ENCODE measurements at places on chromosomes 4 and X.

DNA sequence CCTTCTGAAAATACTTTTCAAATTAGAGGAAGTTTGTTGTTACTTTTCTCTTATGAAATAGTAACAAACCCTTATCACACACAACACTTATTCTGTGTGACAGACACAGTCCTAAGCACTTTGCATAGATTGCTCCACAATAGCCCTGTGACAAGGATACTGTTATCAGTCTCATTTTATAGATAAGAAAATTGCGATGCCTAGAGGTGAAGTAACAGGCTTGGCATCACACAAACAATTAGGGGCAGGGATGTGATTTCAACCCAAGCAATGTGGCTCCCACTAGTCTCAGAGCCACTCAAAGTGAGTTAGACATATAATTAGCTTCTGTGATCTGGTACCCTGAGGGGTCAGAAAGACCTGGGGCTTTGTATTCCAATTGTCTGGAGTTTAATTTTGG is 339.9 kb downstream of the FBXO8 start:
- no peak for DNase-seq

GRCh38 chr4:88143504-88143903 is 14.9 kb downstream of the ABCG2 start:
- DNase-seq = no peak

- DNase-seq = no peak
Measured at GRCh38 chrX:35380808-35381700, 417.1 kb upstream of the MAGEB16 start.

DNA sequence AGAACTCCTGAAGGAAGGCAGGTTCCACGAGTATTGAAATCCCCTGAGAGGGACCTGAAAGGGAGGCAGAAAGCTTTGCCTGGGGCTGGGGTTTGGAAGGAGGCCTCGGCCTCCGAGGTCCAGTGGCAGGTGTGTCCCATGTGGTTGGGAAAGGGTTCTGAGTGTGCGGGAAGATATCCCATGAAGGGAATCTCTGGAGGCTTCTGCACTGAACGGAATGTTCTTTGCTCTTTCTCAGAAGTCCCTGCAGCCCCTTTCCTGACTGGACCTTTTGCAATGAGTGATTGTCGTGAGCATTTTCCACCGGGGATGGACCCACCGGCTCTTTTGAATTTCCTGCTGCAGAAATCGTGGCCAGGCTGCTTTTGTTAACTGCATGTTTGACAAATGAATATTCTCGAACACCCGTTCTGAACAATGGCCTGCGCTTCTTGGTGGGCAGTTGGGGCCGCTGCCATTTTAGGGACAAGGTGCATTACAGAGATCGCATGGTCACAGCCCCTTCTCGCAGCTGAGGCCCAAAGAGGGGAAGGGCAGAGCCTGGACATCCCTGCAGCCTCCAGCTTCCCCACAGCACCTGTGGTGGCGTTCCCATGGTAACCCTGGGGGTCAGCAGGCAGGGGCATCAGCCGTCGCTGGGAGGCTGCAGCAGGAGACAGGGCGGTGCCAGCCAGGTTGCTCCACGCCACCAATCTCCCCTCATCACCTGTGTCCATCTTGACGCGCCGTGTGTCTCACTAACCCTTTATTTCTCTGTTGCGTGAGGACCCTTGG is 18.3 kb upstream of the HTRA3 start:
- no peak for DNase-seq

DNA sequence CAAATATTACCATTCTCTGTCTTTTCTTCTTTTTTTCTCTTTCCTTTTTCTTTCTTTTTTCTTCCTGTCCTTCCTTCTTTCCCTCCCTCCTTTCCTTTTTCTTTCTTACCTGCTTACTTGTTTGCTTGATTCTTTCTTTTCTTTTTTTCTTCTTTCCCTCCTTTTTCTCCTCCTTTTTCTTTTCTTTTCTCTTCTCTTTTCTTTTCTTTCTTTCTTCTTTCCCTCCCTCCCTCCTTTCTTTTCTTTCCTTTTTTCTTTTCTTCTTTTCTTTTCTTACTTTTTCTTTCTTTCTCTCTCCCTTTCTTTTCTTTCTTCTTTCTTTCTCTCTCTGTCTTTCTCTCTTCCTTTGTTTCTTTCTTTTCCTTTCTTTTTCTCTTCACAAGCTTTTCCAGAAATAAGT is 697.4 kb upstream of the ADGRL3 start:
- DNase-seq = no peak

- no peak for DNase-seq
Measured at GRCh38 chr4:173434231-173434630, 35.3 kb upstream of the SCRG1 start.

- DNase-seq = no peak
Measured at GRCh38 chr4:107699466-107700206, 20.4 kb downstream of the PAPSS1 start.

- peak; percentile 6 for DNase-seq
Measured at GRCh38 chrX:109886122-109886761, 116.7 kb upstream of the TMEM164 start.

DNA sequence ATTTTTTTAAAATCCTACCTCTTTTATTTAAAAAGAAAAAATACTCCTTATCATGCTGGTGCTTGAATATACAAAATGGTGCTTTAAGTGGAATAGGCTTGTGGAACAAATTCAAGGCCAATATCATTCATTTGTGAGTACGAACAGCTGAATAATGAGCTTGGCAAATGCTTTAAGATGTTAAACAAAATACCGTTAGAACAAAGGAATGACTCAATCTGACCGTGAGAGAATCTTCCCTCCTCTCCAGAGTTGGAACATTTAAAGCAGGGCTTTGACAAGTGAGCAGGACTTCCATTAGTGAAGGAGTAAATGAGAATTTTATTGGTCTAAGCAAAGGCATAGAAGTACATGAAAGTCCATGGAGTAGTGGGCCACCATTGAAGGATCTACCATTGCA is 74.5 kb downstream of the DCLK2 start:
- DNase-seq = no peak
